ENCODE measurements at places on chromosomes 3 and 15.

DNA sequence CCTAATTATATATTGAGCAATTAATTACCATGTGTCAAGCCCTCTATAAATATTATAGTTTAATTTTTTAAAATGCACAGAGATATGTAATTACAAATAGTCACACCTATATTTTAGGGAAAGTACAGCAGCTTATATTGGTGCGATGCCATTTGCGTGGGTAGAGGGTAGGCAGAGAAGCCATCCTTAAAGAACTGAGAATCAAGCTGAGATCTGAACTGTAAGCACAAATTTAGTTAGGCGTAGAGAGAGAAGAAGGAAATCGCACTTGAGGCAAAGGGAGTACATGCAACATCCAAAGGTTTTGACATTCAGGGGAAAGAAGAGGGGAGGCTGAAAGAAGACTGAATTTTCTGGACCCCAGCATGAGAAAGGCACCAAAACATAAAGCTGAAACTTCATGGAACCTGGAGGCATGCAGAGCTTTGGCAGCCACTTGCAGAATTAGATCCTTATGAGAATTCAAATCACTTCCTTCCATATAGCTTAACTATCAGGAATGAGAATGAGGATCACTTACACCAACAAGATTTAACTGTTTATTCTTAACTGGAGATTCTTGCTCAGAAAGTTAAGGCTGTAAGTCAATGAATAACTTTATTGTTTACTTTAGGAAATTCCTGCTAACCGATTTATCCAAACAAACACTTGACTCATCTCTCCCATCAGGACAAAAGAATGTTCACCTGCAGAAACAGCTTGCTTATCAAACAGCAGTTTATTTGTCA, 114.3 kb downstream of the TGFBR2 start:
- DNase-seq, result no peak

DNA sequence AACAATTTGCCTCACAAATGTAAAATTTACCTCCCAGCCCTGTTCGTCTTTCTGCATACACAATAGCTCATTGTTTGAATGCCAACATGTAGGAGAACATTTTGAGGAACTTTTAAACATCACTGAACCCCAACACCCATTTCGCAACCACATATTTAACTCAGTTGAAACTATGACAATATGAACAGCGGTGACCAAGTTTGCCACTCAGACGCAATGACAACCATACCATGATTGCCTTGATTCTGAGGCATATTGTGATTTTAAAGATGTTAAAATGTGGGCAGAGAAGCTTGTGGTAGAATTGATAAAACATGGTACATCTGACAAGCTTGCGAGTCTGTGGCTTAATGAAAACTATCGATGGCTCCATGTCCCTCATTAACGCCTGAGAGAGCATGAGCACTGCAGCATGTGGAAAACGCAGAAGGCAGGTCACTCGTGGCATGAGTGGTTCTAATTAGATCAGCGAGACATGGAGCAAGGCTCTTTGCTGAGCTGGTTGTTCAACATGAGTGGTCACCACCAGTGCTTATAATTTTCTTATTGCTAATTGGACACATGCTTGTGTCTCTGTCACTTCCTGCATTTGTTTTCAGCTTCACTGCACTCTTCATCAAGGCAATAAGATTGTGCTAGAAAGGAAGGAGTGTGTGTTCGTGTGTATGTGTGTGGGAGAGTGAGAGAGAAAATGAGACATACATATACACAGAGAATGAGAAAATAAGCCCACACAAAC, 116.8 kb downstream of the CHST2 start:
- DNase-seq, result no peak

- no peak for DNase-seq
These were observed 2.1 kb upstream of the CHL1 start for GRCh38 chr3:194421-194820.

- no peak for DNase-seq
These were observed 25.4 kb downstream of the KY start for GRCh38 chr3:134625462-134625861.

DNA sequence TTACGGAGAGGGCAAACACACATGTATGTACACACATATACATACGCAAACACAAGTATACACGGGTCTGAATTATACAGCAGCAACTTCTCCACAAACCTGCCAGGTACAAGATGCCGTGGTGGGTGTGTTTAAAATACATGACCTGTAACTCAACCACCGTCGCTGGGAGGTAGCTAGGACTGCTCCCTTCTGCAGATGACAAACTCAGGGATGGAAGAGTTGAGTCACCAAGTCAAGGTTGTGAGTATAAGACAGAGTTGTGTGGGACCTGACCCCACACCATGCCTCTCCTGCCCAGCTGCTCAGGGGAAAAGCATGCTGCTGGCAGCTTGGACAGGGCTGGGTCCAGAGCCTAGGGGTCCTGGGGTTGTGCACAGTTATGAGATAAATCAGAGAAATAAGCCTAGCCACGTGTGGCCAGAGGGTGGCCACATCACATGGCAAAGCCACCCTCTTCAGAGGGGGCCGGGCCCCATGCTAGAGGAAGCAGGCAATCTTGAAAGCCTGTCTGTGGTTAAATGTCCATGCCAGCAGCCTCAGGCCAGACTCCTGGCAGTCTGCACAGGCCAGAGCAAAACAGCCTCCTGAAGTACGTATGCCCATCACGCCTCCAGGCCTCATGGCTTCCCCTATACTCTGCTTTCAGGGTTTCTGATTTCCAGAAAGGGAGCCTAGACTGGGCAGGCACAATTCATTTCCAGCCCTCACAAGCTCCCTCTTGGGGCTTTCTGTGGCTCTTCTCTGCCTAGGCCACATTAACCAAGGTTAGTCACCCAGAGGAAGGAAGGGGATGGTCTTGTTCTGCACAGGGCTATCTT, 107.7 kb upstream of the RPL32 start:
- no peak for DNase-seq

DNA sequence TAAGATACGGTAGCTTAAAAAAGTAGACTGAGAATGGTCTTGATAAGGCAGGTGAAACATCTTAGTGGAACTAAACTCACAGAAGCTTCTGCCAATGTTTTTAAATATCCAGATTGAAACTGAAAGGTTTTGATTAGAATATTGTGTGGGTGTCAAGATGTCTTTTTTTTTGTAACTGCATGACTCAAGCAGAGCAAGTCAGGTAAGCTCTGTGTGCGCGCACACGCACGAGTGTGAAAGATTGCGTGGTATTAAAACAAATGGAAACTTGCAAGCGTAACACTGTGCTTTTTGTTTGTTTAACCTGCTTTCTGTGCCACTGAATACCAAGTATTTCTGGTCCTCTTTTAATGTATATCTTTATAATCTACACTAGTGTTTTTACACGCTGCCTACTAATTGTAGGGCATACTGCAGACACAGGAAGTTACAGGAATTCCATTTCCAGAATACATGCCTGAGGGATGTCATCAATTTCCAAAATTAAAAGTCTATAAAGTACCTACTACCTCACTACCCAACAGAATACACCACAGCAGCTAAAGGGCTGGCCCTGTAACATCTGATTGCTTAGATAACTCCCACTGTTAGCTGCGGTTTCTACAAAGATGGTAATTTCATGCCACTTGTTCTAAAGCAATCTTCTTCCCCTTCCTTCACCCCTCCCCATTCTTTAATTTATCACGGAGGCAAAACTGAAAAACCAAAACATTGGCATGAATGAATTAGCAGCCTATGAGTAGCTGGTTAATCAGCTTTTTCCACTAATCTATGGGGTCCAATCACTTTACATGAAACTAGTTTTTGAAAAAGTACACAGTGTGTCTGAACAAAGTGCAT, 472.8 kb downstream of the SHQ1 start:
- no peak for DNase-seq

GRCh38 chr3:12170207-12170606, 11.5 kb upstream of the TIMP4 start:
- DNase-seq, result no peak

DNA sequence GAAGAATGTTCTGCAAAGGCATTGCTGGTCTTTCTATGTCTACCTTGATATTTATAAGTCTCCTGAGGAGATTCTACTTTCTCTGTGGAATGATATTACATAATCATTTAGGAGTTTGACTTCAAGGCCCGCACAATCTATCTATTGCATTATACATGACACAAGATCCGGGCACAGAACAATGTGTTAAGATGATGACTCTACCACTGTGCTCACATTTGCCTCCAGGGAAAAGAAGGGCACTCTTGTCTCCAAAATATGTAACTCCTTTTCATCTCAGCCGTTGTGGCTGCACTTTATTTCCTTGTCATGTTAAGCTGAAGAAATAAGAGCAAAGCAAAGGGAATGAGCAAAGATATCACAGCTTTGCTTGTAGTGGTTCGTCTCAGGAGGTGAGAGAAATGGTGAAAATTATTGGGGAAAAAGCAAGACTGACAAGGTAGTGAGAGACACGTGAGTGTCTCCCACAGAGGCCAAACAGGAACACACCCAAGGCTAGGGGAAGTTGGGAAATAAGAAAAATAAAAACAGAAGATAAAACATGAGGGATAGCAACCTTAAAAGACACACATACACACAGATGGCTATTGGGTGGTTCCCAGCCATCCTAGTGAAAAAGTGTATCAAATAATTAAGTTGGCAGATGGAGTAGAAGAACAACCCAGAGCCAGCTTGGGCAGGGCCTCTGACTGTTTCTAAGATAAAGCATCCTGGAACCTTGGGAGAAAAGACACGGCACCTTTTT, 184.3 kb downstream of the P3H2 start:
- DNase-seq, result no peak

DNA sequence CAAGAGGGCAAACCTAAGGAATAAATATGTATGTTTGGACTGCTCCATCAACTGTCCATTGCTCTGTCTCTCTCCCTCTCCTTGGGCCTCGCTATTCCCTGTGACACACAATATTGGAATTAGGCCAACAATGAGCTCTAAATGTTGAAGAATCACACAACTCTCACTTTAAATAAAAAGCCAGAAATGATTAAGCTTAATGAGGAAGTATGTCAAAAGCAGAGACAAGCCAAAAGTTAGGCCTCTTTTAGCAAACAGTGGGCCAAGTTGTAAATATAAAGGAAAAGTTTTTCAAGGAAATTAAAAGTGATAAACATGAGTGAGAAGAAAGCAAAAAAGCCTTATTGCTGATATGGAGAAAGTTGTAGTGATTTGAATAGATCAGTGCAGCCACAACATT, 141.0 kb downstream of the VGLL3 start:
- no peak for DNase-seq

DNA sequence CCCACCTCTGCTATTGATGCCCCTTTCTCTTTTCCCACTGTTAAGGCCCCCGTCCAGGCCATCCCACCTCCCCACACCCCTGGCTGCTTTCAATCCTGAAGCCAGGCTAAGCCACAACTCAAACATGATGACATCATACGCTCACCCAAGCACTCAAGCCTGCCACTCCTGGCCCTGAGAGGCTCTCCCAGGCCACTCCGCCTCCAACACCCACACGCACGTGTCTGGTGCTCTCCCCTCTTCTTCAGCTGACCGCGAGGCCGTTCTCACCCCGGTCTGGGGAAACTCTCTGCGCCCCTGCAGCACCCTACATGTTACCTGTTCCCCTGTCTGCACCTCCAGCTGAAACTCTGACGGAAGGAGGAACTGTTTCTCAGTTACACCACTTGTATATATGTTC, 6.2 kb downstream of the ZXDC start:
- no peak for DNase-seq

DNA sequence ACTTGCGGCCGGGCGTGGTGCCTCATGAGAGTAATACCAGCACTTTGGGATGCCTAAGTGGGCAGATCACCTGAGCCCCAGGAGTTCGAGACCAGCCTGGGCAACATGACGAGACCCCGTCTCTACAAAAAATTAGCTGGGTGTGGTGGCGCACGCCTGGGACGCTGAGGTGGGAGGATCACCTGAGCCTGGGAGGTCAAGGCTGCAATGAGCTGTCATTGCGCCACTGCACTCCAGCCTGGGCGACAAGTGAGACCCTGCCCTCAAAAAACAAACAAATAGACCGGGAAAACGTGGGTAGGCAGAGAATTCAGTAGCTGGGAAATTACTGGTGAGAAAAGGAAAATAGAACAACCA, 667 bp downstream of the UMPS start:
- DNase-seq, result no peak
